ENCODE measurements at places on chromosomes 3 and 15. TPM values are rescaled to one million over a fixed set of nuclear protein-coding genes. Genes with fewer than 3 reads are reported as not detected.

The TMEM212 gene
- total RNA-seq: not detected

The GCNT3 gene
- total RNA-seq: 0.14 TPM

The RASGRP1 gene
- total RNA-seq: 0.37 TPM

The P3H2 gene
- total RNA-seq: 11.1 TPM

The ATP8B4 gene
- total RNA-seq: 155 TPM

The FAM219B gene
- 37.2 TPM for total RNA-seq

The C2CD4B gene
- total RNA-seq: not detected

The RFC4 gene
- 10.1 TPM for total RNA-seq

The AADACL2 gene
- not detected for total RNA-seq

The GOLGA6L4 gene
- 0.37 TPM for total RNA-seq

The USP19 gene
- 45.9 TPM for total RNA-seq

The EPHA3 gene
- 5.7 TPM for total RNA-seq

The LRTM1 gene
- total RNA-seq: not detected

The SI gene
- total RNA-seq: not detected

The FANCI gene
- 5.2 TPM for total RNA-seq

The HTR3E gene
- total RNA-seq: not detected

The EPHA6 gene
- under 0.01 TPM for total RNA-seq

The GP5 gene
- 0.14 TPM for total RNA-seq

The SECISBP2L gene
- 25.9 TPM for total RNA-seq

The ISLR2 gene
- total RNA-seq: 0.28 TPM

The ERC2 gene
- not detected for total RNA-seq

The TGM4 gene
- total RNA-seq: not detected

The BNC1 gene
- 7.3 TPM for total RNA-seq
